DMS 273 treated with DMSO at 0.1 percent for 48 hours (cell line): ENCODE measurements at places on chromosomes 16 and 17.

DNA sequence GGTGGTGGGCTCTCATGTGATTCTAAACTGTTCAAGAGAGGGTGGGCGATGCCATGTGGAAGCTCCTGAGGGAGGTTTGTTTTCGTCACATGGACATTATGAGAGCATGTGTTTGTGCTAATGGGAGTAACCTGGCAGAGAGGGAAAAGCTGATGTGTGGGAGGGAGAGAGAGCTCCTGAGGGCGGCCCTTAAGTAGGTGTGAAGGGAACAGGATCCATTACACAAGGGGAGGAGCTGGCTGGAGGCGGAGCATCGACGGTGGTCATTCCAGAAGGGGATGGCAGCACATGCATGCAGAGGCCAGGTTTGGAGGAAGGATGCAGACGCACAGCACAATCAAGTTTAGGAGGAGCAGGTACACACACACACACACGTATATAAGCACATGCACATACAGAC, 197.5 kb downstream of the RPTOR start:
- no peak for DNase-seq

DNA sequence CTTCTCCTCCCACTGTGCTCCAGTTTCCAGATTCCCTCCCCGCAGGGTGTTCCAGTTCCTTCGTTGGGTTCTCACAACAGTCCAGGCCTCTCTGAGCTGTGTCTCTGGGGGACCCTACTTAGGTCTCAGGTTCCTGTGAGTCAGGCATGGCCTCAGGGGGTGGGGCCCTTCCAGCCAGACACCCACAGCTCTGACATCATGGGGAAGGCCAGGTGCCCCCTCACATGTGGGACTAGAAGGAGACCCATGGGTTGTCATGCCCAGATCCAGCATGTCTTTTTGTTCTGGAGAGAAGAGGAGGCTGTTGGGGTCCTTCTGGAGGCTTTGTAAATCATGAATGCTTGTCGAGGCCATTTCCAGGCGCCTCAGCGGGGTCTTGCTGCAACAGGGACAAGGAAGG, 32.0 kb upstream of the NDRG4 start:
- DNase-seq: no peak

- no peak for DNase-seq
Measured at GRCh38 chr16:10213748-10214147, 31.5 kb upstream of the GRIN2A start.

- DNase-seq: no peak
Measured at GRCh38 chr16:83974475-83974874, 6.4 kb downstream of the NECAB2 start.

- no peak for DNase-seq
Measured at GRCh38 chr17:12998874-12999273, 19.0 kb downstream of the ELAC2 start.

GRCh38 chr17:45287526-45288500, 25.9 kb upstream of the SPATA32 start:
- DNase-seq: peak; percentile 85

GRCh38 chr17:73231395-73231794, 30.3 kb downstream of the CPSF4L start:
- no peak for DNase-seq

DNA sequence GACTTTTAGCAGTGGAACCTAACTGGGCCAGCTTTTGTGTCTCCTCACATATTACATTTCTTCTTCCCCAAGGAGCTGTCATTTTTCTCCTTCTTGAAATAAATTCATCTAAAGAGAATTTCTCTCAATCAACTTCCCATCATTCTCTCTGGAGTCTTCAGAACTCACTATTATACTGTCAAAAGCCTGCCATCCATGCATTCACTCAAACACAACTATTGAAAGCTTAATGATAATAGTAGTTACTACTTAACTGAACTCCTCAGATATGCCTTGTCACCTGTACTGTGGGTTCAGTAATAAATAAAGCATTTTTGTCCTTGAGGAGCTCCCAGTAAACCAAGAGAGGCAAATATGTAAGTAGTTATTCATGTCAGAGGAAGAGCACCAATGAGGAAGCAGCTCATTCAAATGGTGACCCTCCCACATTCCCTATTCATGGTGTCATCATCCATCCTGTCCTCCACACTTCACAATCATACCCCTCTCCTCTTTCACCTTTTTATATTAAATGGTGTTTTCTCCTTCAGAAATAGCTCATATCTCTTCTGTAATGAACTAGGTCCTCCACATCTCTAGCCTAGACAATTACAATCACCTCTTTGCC, 162.6 kb downstream of the CA10 start:
- no peak for DNase-seq

DNA sequence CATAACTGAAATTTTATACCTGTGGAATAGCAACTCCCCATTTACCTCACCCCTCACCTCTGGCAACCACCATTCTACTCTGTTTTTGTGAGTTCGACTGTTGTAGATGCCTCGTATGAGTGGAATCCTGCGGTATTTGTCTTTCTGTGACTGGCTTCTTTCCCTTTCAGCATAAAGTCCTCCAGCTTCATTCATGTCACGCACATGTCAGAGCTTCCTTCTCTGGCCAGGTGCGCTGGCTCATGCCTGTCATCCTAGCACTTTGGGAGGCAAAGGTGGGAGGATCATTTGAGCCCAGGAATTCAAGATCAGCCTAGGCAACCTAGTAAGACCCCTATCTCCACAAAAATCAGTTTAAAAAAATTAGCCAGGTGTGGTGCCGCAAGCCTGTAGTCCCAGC, 278.4 kb downstream of the PARN start:
- no peak for DNase-seq

DNA sequence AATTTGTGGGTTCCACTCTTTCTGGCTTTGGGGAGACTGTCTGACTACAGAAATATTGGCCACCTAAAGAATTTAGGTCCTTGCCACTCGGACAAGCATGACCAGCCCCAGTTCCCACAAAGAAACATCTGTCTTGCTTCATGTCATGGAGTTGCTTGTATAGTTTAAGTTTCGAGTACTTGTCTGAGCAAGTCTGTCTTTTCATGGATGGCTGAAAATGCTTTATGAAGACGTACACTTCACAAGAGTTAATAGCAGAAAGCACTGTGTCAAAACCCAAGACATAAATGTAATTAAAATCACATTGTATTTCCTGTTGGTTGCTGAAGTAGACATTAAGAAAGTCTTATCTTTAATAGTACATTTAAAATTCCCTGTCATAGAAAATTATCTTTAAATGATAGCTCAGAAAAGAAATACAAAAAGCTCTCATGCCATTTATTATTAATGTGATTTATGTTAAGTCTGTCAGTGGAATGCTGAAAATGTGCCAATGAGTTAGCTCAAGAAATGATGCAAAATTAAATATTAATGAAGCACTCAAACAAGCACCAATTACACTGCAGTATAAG, 29.8 kb upstream of the XYLT2 start:
- peak; percentile 31 for DNase-seq

GRCh38 chr16:81181013-81181720, 57.3 kb upstream of the BCO1 start:
- DNase-seq: peak; percentile 54

DNA sequence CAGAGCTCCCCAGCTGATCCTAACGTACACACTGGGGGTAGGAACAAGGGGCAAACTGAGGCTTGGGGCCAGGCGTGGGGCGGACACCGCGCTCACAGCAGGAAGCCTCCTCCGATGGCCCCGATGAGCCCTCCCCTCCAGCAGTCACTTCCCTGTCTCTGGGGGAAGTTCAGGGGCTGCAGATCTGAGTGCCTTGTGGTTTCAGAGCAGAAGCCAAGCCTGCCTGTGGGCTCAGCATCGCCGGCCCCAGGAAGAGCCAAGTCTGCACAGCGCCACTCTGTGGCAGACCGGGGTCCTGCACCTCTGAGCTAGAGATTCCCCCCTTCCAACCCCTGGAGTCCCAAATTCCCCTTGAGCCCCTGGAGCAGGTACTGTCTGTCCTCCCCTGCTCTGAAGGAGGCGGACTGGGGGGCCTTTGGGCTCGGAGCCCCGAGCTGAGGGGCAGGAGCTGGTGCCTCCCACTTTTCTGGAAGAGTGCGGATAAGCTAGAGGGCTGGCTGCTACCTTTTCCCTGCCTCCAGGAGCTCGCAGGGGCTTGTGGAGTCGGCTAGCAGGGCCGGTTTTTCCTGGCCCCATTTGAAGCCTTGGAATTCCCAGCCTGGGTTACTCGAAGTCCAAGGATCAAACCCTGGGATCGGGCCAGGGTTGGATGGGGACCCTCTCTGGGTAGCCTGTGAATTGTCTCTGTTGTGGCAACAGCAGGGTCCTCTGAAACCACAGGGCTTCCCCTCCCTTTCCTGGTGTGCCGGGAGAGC, 2.9 kb downstream of the GSE1 start:
- DNase-seq: peak; percentile 50

DNA sequence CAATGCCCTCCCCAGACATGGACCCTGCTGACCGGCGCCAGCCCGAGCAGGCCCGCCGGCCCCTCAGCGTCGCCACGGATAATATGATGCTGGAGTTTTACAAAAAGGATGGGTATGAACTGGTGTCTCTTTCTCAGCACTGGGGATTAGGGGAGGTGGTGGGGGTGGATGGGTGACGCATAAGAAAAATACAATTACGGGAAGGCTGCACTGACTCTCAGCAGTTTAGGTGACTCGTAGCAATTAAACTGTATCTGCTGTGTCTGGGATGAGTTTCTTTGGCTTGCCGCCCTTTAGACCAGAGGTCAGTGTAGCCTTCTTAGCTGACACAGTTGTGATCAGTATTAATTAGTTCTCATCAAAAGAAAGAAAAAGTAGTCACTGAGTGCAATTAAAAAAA, 59.0 kb downstream of the ELAC2 start:
- DNase-seq: no peak

GRCh38 chr17:82487910-82488309, 29.4 kb downstream of the NARF start:
- no peak for DNase-seq

GRCh38 chr17:29744121-29744520, 121.4 kb upstream of the CORO6 start:
- no peak for DNase-seq

GRCh38 chr16:11915114-11915643, 577 bp downstream of the GSPT1 start:
- no peak for DNase-seq

DNA sequence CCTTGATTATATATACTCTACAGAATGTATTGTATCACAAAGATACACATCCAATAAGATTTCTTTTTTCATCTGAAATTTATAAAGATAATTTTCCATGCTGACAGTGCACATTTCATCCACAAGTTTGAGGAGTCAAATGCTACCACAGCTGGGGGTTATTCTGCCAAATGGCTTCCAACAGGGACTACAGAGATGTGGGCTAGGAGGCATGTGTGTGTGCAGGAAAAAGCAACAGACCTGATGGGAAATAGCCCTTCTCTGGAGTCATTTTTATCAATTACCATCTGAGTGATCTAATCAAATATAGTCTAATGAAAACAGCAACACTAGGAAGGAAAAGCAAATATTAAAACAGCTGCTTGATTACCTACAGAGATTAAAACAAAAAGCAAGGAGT, 290.5 kb downstream of the CEP112 start:
- no peak for DNase-seq

DNA sequence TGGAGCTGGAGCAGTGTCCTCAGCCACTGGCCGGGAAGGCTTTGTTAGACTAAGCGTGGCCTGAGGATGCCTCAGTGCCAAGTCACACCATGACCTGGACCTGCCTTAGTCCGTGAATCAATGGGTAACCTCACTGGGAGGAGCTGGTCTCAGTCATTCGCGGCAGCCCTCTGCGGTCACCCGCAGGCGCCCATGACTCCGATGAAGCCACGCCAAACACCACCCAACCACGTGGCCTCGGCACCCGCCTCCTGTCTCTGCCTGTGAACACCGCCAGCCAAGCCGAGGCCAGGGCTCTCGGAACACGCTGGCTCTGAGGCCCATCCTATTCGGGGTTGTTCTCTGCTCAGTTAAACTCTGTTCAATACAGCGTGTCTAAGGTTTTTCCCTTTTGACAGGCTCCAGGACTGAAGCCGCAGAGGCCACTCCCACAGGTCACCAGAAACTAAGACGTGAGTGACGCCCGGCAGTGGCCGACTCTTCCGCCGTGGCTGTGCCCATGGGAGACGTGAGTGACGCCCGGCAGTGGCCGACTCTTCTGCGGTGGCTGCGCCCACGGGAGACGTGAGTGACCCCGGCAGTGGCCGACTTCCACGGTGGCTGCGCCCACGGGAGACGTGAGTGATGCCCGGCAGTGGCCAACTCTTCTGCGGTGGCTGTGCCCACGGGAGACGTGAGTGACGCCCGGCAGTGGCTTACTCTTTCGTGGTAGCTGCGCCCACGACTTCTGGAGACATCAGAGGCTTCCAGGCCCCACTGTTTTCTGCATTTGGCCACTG, 16.8 kb upstream of the PABPN1L start:
- DNase-seq: no peak

DNA sequence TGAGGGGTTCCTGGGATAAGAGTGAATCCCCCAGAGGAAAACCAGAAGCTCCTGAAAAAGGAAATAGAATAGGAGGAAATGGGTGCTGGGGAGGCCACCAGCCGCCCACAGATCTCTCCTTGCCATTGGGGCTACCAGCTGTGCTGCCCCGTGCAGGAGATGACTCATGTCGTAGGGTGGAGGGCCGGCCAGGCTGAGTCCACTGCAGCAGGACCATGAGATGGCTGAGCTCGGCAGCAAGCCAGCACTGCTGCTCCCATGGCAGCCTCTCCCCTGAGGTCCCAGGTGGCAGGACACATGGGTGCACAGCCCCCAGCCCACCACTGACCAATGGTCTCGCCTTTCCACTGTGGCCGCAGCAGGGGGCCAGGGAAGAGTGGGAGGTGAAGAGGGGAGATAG, 95.5 kb downstream of the GNAO1 start:
- no peak for DNase-seq

GRCh38 chr17:16199093-16199492, 16.2 kb downstream of the NCOR1 start:
- DNase-seq: no peak

GRCh38 chr16:72985995-72986394, 61.9 kb downstream of the ZFHX3 start:
- no peak for DNase-seq

- DNase-seq: no peak
Measured at GRCh38 chr17:49386373-49386772, 24.3 kb upstream of the ZNF652 start.

- no peak for DNase-seq
Measured at GRCh38 chr17:75819678-75820077, 24.5 kb downstream of the UNC13D start.

DNA sequence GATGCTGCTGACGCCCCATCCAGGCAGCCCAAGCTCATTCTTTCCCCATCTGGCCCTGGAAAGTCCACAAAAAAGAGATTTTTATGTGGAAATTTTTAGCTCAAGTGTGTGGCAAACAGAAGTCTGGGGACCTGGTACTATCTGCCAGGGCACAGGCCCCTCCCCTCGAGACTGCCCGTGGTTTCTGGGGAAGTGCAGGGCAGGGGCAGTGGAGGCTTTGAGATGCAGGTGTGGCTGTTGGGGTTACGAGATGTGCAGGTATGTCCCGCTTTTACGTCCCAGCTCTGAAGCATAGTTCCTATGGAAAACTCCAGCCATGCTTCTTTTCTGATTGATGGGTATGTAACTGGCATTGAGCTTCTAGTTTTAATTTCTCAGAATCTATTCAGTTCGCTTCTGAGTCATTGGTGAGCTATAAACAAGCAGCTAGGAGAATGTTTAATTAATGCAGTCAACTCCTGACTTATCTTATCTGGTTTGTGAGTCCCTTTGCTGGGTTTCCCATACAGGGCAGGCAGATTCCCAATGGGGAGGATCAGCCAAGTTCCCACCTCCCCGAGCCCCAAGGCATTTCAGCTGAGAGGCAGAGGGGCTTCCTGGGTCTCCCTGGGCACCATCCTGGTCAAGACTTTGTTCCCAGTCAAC, 16.2 kb downstream of the TBX4 start:
- DNase-seq: no peak
